ENCODE measurements at places on chromosomes 5 and 9. TPM values are rescaled to one million over a fixed set of nuclear protein-coding genes. Genes with fewer than 3 reads are reported as not detected.

Gene CTSL
- 5.7 TPM for total RNA-seq

Gene SYNPO
- not detected for total RNA-seq

Gene SCAMP1
- 16.9 TPM for total RNA-seq

Gene PCDHGC4
- not detected for total RNA-seq

Gene TCERG1
- 80.4 TPM for total RNA-seq

Gene DMRT3
- not detected for total RNA-seq

Gene NCS1
- total RNA-seq: 0.22 TPM

Gene ARHGEF28
- total RNA-seq: not detected

Gene SCGB3A1
- total RNA-seq: not detected

Gene DENND1A
- total RNA-seq: 17.1 TPM

Gene IL13
- total RNA-seq: not detected

Gene SSNA1
- total RNA-seq: 75.6 TPM

Gene KLF4
- 20.1 TPM for total RNA-seq

Gene NFIB
- total RNA-seq: not detected

Gene CARD9
- 1.1 TPM for total RNA-seq

Gene ERAP2
- 42.5 TPM for total RNA-seq

Gene TNC
- total RNA-seq: not detected

Gene C1QTNF3
- 7.1 TPM for total RNA-seq

Gene AK8
- total RNA-seq: 0.20 TPM

Gene NAIP
- total RNA-seq: 69.9 TPM

Gene SLIT3
- not detected for total RNA-seq

Gene UNC5A
- total RNA-seq: not detected

Gene RALGPS1
- total RNA-seq: 4.1 TPM

Gene OMD
- total RNA-seq: not detected

Gene C5orf58
- total RNA-seq: not detected

Gene PCDHGA5
- total RNA-seq: 0.16 TPM

Gene TSSK1B
- not detected for total RNA-seq

Gene JAK2
- total RNA-seq: 11.7 TPM

Gene MEGF9
- total RNA-seq: 11.1 TPM

Gene LCN10
- total RNA-seq: 1.2 TPM

Gene PCDHGA4
- 0.11 TPM for total RNA-seq

Gene PCDHGA9
- total RNA-seq: 0.20 TPM

Gene ZFP37
- 3.1 TPM for total RNA-seq

Measured in naive thymus-derived CD4-positive, alpha-beta T cell (primary cell).